ENCODE measurements at places on chromosomes 7 and 10.
A peak's percentile ranks its signal among the peaks of the same experiment; 100 is the strongest.

DNA sequence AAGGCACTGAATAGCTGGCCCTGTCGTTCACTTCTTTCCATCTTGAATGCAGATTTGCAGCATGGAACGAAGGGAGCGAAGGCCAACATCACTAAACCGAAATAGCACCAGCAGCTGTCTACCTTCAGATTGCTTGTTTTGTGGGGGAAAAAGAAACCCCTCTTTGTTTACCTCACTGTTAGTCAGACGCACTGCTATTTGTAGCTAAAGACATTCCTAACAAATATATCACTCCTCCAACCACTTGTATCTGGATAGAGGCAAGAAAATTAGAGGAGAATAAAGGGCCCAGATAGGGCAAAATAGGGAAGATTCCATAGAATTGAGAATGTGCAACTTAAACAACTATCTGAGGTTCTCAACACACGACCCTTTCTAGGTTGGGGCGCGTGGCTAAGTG is 26.5 kb downstream of the ANK3 start:
- no peak for DNase-seq

DNA sequence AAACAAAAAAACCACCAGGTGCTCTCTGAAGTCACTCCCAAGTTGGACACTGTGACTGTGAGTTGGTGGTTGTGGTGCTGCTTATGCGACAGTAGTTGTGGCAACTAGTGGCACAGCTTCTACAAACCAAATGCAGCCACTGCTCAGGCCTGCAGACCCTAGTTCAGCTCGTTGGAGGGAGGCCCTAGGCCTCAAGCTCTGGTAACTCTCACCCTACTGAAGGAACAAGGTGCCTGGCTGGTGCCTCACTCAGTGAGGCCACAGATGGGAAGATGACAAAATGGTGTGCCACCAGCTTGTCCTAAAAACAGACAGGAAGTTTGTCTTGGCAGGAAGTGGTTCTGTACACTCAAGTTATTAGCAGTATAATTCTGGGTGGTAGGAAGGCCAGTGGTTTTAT is 45.3 kb upstream of the RAPGEF5 start:
- DNase-seq: no peak

DNA sequence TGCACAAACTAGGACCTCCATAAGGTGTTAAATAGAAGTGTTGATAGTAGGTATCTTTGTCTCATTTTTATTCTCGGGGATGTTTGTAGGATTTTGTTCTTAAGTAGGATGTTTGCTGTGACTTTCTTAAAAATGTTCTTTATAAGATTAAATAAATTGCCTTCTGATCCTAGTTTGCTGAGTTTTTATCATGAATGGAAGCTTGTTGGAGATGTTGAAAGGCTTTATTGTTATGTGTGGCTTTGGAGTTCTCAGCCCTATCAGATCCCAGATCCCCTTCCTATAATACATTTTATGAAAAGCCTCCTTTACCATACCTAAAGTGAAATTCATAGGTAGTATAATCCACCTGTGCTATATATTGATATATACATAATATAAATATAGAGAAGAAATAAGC is 40.1 kb downstream of the NHLRC2 start:
- DNase-seq: no peak

DNA sequence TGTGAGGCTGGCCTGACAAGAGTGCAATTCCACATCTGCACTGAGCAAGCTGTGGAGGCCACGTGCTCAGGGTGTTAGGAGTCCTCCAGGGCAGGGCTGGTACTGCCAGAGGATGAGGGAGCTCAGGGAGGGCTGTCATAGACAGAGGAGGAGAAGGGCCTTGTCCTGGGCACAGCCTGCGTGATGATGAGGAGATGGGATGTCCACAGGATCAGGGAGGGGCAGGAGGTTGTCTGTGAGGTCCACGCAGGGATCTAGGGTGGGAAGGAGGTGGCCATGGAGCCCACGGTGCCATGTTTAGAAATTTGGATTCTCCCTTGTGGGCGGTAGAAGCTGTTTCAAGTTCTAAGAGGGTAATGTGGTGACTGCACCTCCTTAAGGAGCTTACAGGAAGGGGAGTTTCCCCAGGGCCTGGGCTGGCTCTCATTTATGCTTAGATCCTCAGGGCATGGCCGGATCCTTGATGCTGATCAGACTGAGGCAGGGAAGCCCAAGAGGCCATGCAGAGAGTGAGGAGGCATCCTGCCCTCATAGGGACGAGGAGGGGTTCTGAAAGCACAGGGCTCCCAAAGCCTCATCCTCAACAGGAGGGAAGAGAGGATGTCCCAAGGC is 30.3 kb downstream of the CHAT start:
- DNase-seq: no peak

DNA sequence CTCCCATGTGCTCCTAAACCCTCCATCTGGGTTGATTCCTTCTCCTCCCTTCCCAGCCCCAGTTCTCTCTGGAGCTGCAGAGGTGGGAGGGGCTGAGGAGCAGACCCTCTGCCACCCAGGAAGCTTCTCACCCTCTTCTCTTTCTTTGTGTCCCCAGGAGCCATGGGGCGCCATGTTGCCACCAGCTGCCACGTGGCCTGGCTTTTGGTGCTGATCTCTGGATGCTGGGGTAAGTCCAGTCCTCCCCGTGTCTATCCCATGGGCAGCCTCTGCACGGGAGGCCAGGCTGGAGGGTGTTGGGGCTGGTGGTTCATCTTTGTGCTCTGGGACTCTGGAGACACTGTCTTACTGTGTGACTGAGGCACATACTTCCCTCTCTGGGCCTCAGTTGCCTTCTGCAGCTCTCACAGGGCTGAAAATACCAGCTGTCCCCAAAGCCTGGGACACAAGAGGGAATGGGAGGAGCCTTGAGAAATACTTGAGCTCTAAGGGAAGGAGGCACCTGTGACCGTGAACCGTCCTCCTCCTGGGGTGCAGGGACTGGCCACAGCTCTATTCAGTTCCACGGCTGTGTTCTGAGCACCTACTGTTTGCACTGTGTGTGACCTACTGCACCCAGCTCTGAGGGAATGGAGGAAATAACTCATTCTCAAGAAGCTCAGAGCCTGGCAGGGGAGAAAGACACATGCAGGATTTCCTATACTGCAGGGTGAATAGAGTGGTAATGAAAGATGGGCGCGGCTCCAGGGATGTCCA is 43.1 kb downstream of the CDH23 start:
- DNase-seq: no peak

DNA sequence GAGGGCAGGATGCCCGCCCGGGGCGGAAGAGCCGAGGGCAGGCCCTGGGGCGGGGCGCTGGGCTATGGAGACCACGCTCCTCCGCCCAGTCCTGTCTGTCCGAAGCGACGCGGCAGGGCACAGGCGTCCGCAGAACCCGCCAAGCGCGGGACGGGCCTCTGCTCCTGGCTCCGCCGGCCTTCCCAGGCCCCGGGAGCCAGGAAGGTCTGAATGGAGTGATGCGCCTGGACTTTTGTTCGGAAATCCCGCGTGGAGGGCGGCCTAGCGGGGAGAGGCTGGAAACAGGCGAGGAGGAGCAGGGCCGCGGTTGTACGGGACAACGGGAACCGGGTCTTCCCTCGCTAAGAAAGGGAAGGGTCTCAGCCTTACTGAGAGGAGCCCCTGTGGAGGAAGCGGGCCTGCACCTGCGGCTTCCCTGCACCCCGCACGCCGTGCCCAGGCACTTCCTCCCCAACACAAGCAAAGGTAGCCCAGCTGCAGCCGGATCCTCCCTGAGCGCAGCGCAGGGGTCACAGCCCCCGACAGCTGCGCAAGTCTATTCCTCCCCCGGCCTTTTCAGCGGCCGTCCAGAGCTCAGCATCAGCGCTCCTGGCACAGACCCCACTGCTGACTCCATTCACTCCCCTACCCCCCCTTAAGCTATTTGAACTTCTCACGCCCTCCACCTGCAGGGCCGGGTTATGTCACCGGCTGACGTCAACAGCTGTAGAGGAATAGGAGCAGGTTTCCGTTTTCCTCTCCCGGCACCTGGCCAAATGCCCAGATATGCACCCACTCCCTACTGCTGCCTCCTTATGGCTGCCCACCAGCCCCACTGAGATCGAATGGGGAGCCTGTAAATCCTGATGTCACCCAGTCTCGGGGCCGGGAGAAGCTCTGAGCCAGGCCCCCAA is 143.2 kb upstream of the RET start:
- DNase-seq: peak; percentile 17

- DNase-seq: no peak
These were observed 102.1 kb downstream of the DOCK4 start for GRCh38 chr7:112104120-112104519.

DNA sequence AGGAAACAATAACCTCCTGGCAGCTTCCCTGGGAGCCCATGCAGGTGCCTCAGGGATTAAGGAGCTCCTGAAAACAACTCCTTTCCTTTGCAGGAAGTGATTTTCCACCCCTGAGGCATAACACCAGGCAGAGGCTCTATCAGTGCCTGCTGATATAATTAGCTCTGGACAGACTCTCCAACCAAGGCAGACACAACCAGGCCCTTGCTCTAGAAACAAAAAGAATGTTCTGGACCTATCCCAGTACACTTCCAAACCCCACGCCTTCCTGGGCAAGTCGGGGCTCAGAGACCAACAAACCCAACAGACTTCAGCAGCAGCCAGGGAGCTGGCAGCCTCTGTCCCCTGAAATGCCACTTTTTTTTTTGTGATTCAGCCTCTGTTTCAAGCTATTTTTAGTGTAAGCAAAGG is 247.1 kb downstream of the KCNMA1 start:
- DNase-seq: no peak

- DNase-seq: no peak
These were observed 20.7 kb upstream of the GIMAP8 start for GRCh38 chr7:150429699-150430098.

- DNase-seq: no peak
These were observed 54.7 kb downstream of the RBM20 start for GRCh38 chr10:110698782-110699201.

- DNase-seq: no peak
These were observed 71.8 kb downstream of the CDH23 start for GRCh38 chr10:71468363-71469094.

GRCh38 chr10:43839973-43840372 is 191.3 kb upstream of the ZNF32 start:
- no peak for DNase-seq

DNA sequence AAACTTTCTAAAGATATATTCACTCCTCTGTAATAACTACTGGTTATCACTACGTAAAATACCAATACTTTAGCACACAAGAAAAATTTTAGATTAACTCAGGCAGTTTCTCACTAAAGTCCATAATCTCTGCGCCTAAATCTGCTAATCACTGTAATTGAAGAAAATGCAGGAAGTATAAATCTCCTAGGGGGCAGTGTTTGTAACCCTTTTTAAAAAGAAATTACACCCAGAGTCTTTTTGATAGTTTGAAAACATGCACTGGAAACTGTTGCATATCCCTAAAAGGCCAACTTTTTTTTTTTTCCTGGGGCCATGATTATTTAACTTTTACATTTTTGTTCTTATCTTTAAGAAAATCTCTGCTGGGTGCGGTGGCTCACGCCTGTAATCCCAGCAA is 209.6 kb downstream of the KIAA1217 start:
- no peak for DNase-seq

DNA sequence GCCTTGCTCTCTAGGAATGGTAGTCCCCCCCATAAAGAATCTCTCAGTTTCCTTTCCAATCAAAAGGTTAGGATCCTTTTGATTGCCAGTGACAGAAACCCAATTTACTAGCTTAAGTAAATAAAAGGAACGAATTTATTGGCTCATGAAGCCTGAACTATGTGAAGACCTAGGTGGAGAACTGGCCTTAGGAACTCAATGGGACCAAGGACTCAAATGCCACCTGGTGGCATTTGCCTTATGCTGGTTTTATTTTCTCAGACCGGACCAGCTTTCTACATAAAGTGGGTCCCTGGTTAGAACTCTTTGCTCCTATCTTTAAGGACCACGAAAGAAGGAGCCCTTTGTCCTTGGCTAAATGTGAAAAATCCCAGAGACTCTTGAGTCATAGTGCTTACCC is 25.4 kb downstream of the CFTR start:
- DNase-seq: no peak

DNA sequence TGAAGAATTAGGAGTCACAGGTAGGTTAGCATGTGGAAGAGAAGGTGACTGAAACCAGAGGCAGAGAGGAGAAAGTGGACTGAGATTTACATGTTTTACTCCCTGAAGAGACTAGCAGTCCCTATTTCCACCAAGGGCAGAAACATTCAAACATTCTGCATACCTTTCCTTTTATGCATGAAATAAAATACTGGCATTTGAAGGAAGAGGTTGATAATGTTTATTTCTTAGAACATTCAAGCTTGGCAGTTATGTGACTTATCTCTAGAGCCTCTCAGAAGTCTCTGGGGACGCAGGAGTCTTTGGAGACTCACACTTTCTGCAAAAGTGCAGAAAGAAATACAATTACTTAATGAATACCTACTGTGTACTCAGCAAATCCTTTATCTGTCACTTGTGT is 507.1 kb upstream of the C7orf33 start:
- DNase-seq: no peak

DNA sequence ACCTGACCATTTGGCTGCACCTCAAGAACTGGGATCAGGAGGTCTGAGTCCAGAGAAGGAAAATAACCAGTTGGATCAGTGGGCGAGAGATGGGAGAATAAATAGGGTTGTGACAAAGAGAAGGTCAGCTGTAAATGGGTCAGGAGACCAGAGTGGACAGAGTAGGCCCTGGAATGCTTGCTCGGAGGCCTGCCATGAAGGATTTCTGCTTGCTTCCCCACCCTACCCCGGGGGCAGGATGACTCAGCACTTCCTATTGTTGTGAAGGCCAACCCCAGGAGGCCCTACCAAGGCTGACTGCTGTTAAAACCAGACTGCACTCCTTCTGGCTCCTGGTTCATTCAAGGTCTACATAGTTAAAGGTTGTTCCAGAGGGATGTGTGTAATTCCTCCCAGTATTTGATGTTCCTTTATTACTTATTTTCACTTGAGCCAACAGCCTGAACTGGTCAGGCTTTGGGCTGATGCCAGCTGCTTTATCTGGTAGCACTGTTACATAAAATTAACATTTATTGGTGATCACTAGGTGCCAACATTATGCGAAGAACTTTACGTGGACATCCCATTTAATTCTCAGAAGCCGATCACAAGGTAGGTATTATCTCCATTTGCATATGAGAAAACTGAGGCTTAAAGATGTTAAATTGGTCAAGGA is 27.3 kb upstream of the IFRD1 start:
- DNase-seq: no peak

- DNase-seq: no peak
These were observed 282.6 kb upstream of the LRRN3 start for GRCh38 chr7:110808361-110808760.

- no peak for DNase-seq
These were observed 8.1 kb downstream of the DNAH11 start for GRCh38 chr7:21550821-21551531.

GRCh38 chr7:39702133-39702532 is 78.8 kb downstream of the RALA start:
- no peak for DNase-seq
